D721Med (cell line): ENCODE measurements at places on chromosomes 12 and 14.

GRCh38 chr12:16110596-16110995 is 166.9 kb downstream of the SLC15A5 start:
- DNase-seq: no peak

- no peak for DNase-seq
These were observed 51.9 kb upstream of the CISTR start for GRCh38 chr12:53803703-53804102.

- no peak for DNase-seq
These were observed 446.5 kb upstream of the MIS18BP1 start for GRCh38 chr14:45699471-45699870.

DNA sequence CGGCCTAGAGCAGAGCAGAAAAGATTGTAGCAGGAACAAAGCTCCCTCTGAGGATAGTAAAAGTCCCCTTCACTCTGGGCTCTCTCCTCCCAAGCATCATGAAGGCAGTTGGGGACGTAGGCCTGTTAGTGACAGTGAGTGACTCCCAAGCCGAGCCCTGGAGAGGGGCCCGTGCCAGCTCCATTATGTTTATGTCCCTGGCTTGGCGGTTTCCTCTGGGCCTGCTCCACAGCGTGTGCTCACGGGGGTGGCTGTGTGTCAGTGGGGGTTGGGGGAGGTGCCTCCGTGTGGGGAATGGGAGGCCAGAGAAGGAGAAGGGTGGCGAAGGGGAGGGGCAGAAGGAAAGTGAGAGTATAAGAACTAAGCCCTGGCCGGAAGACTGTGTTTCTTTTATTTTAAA is 170.0 kb upstream of the VASH1 start:
- no peak for DNase-seq

- no peak for DNase-seq
These were observed 104.2 kb upstream of the AMN1 start for GRCh38 chr12:31832740-31833729.

- DNase-seq: no peak
These were observed 20.6 kb upstream of the PCNX1 start for GRCh38 chr14:70886421-70887206.

- DNase-seq: no peak
These were observed 11.5 kb downstream of the PSMB5 start for GRCh38 chr14:23023022-23023794.

DNA sequence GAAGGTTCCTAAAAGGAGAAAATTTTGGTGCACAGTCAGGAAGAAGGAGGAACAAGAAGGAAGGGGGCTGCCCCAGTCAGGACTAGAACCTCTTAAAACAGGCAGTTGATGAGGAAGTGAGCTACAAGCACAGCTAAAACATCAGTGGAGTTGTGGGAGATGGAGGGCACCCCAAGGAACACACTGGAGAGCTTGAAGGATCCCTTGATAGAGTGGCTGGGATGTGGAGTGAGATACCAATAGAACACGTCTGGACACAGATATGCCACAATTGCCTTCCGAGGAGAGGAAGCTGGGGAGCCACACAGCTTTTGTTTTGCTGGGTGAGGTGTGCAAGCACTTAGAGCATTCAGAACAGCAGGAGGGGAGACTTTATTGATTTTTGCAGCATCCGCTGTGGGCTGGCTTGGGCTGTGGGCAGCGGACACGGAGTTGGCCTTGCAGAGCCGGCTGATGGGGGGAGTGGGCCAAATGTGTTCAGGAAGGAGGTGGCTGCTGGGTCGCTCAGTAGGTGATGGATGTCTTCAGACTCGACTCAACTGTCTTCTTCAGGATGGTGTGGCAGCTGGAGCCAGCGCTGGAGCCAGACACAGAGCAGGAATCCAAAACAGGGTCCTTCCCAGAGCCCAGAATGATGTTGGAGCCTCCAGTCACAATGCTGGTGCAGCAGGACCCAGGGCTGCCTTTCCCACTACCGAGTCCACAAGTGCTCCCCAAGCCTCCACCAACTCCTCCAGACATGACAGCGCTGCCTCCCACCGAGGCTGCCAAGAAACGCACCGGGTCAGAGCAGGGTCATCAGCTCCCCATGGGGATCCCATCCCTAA is 4.7 kb upstream of the KRT79 start:
- no peak for DNase-seq

DNA sequence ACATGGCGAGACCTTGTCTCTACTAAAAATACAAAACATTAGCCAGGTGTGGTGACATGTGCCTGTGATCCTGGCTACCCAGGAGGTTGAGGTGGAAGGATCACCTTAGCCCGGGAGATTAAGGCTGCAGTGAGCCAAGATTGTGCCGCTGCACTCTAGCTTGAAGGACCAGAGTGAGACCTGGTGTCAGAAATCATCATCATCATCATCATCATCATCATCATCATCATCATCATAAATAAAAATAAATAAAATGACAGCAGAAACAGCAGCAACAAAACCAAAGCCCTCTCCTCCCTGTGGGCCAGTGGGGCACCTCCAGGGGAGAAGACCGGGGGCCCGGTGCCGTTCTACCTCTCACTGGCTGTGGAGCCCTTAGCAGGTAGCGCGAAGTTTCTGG is 281.9 kb upstream of the CRY1 start:
- DNase-seq: no peak

- DNase-seq: no peak
These were observed 136.5 kb downstream of the HMGA2 start for GRCh38 chr12:65960820-65961189.
